Activated CD4-positive, CD25-positive, alpha-beta regulatory T cell treated with anti-CD3 and anti-CD28 coated beads, Interleukin-2, amount 50 U/mL, for 24 hours (primary cell): ENCODE measurements at places on chromosomes 2 and 18.

- no peak for ATAC-seq
Measured at GRCh38 chr2:237701859-237702390, 74.5 kb downstream of the LRRFIP1 start.

GRCh38 chr2:84055816-84056215 lies 403.3 kb downstream of the SUCLG1 start:
- ATAC-seq = no peak

- ATAC-seq = no peak
Measured at GRCh38 chr18:10518595-10519255, 7.1 kb upstream of the NAPG start.

DNA sequence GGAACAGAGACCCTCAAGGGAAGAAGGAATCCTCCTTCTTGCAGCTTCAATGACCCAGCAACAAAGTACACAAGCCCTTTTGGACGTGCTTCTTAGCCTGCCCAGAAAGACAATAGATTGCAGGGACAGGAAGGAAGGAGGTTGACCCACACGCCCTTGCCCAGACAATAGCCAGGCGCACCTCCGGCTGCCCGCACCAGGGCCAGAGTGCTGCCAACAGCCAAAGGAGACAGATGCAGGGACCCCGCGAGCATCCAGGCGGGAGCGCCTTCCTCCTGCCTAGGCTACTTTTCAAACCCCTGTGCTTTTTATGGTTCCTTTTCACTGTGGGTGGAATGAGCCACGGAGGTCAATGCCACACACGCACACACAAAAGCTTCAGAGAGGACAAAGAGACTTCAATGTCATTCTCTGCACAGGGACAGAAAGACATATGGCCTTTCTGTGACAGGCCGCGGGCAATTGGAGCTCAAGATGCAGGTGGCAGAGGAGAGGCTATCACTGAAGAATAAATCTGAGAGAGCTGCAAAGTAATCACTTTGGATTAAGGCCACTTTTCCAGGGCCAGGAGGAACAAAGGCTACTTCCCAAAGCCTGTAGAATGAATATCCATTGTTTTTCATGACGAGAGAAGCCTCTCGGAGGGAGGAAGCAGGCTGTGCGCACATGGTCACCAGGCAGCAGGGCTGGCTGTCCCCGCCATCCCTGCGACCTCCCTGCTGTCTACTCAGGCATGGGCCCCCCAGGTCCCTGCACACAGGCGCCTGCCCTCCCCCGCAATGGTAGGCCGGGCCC lies 300.6 kb downstream of the EIPR1 start:
- ATAC-seq = no peak

DNA sequence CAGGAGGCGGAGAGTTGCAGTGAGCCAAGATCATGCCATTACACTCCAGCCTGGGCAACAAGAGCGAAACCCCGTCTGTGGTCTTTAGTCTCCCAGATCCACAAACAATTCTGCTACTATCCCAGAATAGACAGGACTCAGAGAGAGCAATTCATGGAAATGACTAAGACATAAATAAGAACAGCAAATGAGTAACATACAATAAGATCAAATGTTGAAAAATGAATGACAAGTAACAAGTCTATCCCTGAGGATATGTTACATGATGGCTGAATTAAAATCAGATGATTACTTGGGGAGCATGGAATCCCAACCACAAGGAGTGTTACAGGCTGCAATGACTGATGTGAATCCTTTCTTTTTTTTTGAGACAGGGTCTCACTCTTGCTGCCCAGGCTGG lies 10.3 kb downstream of the ARL5A start:
- ATAC-seq = no peak

DNA sequence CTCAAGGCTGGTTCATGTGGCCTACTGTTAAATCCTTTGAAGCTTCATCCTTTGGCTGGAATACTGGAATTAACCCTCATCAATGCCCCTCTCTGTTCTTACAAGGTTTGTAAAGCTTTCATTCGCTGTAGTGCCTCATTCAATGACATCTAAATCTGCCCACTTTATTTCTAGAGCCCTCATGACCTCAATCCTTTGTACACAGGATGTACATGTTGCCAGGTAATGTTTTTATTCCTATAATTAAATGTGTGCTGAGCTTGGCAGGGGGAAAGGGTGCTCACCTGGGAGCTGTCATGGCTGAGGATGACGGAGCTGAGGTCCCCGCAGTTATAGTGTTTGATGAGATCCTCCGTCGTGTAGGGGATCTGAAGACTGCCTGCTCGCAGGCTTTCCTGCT lies 39.3 kb downstream of the TRABD2A start:
- ATAC-seq = no peak

DNA sequence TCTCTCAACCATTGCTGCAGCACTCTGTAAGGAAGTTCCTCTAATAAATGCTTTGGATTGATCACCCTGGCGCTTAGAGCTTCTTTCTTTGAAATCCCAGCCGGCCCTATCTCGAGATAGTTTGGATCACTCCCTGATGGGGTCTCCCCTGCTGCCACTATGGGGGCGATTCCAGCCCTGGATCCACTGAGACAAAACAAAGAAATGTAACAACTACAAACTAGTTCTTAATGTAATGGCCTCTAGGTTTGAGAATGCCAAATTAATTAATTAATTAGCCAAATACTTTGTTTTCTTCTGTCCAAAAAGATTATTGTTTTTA lies 15.2 kb downstream of the SRSF7 start:
- ATAC-seq = no peak

GRCh38 chr18:28045176-28045810 lies 131.6 kb downstream of the CDH2 start:
- no peak for ATAC-seq
